NCI-H526 (cell line): ENCODE measurements at places on chromosomes 6 and 20.

GRCh38 chr20:24436160-24436559, 33.3 kb upstream of the SYNDIG1 start:
- peak; percentile 75 for DNase-seq

DNA sequence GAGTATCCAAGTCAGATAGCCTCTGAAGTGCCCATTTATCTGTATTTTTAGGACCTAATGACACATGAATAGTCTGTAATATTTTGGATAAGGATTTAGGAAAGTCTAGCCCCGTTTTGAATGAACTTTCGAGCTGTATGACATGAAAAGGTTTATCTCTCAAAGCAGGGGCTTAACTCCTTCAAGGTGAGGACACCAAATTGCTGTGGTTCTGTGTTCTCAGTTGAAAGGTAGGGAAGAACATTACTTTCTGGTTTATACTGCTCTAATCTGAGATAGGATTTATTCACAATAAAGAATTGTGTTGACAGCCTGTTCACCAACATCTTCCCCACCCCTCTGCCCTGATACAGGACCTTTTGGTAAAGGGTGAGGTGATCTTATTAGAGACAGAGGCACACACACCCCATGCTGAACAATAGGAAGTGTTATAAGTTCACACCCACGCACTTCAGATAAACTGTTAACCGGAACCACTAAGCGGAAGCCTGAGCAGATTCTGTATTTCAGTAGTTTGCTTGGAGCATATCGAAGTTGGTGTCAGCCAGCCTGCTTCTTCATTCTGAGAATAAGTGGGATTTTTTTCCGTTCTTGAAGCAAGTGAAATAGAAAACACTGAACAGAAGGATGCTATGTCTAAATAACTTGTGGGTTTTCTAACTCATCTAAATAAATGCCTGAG, 223.3 kb downstream of the TMEM242 start:
- no peak for DNase-seq

- no peak for DNase-seq
Observed at GRCh38 chr20:32908334-32909292, 49.9 kb downstream of the EFCAB8 start.

DNA sequence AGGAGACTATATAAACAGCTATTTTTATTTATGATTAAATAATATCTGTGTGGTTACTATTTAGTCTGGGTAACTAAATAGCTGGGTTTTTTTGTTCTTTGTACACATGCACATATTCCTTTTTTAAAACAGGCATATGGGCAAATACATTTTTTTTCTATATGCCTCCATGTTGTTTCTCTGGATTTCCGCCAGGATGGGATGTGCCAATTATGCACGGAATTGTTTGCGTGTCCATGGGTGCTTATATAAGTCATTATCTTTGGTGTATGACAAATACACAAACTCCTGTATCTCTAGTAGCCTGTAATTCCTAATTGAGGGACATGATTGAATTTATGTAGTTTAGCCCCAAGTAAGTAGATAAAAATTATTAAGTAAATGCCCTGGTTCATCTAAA, 226.9 kb downstream of the BCKDHB start:
- no peak for DNase-seq

DNA sequence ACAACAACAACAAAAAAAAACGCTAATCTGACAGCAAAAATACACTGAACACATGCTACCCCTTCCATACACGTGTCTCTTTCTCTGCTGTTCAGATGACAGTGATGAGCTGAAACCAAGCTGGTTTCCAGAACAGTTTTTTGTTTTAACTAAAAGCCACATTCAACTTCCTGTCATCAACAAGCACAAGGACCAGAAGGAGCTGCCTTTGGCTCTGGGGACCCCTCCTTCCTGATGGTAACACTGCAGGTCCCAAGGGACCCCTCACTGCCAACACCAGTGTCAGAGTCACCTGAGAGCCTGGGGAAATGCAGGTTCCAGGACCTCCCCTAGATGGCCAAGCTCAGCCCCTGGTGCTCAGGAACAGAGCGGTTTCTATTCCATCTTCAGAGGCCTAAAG, 6.0 kb downstream of the CST7 start:
- DNase-seq, result peak; percentile 36

DNA sequence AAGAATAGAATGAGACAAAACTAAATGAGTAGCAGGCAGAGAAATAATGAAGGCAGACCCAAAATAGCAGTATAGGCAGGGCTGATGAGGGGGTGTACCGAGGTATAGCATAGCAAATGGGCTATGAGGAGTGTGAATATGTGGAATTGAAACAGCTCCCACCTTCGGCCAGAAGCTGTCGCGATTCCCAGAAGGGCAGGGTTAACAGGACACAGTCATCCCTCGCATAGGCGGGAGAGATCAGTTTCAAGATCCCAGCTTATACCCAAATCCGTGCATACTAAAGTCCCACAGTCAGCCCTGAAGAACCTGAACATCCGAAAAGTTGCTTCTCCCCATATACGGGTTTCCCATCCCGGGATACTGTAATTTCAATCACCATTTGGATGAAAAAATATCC, 82.7 kb downstream of the PTPRK start:
- DNase-seq, result no peak

DNA sequence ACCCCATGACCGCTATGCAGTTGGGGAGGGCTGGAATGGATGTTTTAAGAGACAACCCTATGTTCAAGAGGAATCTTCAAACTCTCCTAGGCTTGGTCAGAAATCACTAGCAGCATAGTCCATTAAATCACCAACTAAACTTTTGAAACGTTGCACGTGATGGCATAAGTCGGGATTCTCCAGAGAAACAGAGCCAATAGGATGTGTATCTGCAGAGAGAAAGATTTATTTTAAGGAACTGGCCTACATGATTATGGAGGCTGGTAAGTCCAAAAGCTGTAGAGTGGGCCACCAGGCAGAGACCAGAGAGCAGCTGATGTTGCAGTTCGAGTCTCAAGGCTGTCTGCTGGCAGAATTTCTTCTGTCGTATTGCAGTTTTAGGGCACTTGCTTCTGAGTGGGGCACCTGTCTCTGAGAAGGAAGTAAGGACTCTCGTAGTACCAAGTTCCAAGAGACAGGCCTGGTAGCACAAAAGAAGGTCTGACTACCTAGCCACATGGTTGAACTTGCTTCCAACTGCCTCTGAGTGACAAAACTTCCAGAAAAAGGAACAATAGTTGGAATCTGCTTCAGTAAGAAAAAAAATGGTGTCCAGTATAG, 11.9 kb upstream of the IFNGR1 start:
- DNase-seq, result no peak

DNA sequence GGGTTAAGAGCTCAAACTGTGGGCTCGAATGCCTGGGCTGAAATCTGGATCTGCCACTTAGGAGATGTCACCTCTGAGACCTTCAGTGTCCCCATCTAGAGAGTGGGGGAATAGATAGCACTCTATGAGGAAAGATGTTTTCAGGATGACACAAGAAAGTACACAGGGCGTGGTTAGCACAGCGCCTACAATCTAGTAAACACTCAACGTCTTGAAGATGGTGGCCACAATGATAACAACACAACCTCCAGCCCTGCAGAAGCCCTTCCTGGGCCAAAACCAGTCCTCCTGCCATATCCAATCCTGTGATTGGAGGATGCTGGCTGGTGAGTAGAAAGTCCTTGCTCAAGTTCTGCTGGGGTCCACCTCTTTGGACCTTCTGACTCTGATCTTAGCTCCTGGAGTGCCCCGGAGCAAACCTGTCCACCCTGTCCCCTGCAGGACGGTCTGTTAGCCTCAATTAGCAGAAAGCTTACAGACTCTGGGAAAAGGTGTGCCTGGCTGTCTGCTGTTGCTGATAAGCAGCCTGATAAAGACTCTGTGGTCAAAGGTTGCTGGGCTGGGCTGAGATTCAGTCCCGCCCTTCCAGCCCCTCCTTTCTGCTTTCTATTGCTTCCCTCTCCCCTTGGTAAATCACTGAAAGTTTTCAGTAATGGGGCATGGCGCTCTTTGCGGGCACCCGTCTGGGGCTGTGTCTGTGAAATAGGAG, 8.2 kb downstream of the EDN3 start:
- DNase-seq, result no peak

DNA sequence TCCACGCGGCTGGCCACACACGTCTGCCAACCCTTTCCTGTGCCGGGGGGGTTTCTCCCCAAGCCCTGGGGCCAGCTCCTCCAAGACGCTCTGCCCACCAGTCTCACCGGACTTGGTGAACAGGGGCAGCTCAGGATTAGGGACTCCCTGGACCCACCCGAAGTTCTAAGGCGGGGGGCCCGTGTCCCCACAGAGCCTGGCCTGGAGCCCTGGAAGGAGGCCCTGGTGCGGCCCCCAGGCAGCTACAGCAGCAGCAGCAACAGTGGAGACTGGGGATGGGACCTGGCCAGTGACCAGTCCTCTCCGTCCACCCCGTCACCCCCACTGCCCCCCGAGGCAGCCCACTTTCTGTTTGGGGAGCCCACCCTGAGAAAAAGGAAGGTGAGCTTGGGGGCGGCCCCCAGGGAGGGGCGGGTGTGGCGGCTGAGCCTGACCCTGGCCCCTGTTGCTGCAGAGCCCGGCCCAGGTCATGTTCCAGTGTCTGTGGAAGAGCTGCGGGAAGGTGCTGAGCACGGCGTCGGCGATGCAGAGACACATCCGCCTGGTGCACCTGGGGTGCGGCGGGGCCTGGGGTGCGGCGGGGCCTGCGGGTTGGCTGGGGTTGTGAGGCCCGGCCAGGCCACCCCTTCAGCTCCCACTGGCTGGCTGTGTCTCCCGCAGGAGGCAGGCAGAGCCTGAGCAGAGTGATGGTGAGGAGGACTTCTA, 2.3 kb downstream of the SLC2A4RG start:
- DNase-seq, result no peak

GRCh38 chr6:121965739-121966138, 433.7 kb upstream of the HSF2 start:
- no peak for DNase-seq

DNA sequence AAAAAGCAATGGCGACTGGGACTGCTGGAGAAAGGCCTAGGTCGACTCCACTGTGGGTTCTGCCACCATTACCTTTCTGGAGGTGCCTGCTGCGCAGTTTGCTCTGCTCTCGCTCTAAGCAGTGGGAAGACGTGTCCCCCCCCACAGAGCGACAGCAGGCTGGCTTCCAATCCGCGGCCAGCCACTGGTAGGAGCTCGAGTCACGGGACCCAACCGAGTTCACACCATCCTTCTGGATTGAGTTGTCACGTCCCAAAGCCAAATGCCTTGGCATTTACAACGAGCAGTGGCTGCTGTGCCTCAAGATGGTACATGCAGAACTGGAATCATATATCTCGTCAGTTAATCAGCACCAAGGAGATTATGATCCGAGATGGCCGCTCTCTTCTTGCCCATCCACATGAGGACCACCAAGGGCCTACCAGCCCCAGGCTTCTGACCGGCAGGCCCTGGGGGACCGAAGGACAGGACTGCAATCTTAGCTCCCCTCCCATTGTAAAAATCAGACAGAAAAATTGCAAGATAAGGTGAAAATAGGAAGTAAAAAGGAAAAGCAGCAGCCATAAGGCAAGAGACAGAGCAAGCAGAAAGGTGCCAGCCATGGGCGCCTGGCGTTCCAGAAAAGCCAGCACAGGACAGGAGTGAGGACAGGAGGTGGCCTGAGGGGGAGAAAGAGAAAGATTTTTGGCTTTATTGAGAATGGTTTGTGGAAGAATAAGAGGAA, 74.4 kb downstream of the TRAM2 start:
- DNase-seq, result no peak

DNA sequence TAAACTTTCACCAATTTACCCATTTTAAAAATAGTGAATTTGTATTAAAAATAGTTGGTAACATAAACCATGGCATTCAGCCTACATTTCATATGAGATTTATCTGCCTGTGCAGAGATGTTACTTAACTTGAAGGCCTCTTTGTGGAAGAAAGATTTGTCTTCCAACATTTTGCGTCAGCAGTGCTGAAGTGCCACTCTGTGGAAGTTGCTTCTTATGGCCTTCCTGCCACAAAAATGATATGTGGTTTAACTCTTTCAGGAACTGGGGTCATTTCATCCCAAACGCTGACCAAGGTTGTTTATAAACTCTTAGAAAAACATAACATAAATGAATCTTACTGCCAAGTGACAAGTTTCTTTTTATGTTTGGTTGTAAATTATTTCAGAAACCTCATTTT, 246.8 kb downstream of the ARID1B start:
- no peak for DNase-seq

DNA sequence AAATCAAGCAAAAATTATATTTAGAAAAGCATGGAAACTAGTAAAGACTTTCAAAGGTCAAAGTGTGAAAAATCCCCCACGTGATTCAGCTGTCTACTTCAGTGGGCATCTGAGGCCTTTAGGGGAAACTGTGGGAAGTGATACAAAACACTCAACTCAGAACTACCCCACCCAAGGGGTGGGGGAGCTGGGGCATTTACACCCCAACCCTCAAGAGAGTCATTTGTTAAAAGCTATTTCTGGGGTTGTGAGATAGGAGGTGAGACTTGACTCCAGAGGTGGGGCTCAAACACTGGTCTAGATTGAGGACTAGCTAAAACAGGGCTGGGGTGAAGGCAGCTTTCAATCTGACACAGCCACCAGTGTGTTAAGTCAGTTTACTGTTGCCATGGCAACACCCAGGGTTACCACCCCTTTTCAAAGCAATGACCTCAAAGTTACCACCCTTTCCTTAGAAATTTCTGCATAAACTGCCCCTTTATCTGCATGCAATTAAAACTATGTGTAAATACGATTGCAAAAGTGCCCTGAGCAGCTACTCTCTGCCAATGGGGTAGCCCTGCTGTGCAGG, 9.9 kb upstream of the GTSF1L start:
- no peak for DNase-seq

DNA sequence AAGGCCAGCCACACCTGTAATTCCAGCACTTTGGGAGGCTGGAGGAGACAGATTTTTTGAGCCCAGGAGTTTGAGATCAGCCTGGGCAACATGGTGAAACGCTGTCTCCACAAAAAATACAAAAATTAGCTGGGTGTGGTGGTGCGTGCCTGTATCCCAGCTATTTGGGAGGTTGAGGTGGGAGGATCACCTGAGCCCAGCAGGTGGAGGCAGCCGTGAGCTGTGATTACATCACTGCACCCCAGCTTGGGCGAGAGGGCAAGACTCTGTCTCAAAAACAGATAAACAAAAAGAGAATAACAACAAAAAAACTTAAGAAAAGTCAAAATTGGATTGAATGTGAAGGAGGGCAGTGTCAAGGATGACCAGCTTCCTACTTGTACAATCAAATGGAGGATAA, 2.9 kb downstream of the TPD52L1 start:
- DNase-seq, result no peak

- no peak for DNase-seq
Observed at GRCh38 chr20:34254979-34255378, 13.8 kb downstream of the ASIP start.

DNA sequence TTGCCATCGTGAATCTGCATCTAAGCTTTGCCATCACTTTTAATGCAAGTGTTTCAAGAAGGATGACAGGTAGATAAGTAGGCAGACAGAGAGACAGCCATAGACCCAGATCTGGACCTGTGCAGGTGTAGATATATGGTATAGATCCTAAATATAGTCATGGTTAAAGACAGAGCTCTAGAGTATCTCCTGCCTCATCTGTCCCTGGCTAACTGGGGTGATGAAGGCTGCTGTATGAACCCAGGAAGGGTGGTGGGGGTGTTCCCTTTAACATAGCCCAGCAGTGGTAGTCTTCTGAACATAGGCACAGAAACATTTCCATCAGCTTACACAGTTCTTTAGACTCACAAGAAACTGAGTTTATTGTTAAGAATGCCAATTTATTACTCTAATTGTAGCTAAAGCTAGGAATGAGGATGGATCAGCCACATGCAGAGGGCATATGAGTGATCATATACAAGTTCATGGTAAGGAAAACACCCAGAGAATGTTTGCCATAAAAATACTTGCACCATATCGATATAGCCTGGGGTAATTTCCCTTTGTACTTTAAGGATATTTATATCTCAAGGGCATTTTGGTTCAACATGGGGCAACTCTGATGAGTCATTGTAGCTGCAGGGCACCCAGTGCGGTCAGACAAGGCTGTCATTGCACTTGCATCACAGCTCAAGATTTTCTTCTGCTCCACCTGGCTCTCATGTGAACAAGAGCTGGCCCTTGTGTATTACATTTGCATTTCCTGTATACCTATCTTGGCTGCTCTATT, 587.2 kb downstream of the EPM2A start:
- DNase-seq, result no peak
